ENCODE measurements at places on chromosomes 2 and 18. TPM values are rescaled to one million over a fixed set of nuclear protein-coding genes. Genes with fewer than 3 reads are reported as not detected.

The CACNB4 gene
- polyA plus RNA-seq = 3.9 TPM

The SCYGR2 gene
- polyA plus RNA-seq = not detected

The FBLN7 gene
- polyA plus RNA-seq = 9.2 TPM

The CDH2 gene
- polyA plus RNA-seq = 4.4 TPM

The PPP1R1C gene
- 0.34 TPM for polyA plus RNA-seq

The CRYGB gene
- not detected for polyA plus RNA-seq

The RSAD2 gene
- polyA plus RNA-seq = 2.5 TPM

DNA sequence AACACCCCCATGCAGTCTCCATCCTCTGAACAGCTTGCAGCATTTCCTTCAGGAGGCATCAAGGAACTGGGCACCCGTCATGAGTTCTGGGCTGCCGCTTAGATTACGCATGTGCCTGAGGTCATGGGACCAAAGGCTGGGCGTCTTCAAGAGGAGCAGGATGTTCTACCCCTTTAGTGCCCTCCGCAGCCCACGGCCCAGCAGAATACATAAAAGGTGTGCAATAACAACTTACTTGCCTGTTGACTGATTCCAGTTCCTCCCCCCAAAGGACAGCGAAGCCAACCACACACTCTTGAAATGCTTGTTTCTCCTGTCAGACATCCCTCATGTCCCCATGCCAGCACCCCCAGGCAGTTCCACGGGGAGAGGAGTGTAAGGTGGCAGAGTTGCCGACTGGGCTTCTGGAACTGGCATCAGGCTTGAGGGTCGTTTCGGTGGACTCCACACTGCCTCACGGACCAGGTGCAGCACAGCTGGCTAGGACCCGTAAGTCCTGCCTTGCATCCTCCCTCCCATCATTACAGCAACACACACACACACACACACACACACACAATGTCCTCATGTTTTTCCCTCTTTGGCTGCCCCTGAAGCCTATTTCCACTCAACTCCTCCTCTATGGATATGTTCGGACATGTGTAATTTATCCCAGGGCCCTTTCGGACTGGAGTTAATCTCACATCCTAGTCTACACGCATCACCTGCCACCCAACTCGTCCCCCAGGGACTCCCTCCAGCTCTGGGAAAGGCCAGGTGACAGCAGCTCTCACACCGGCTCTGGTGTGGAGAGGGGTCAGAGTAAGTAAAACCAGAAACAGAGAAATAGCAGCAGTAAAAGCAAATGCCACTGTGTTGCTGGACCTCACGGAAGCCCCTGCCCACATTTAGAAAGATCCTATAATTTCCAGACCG is 200.7 kb downstream of the BCL11A start:
- no peak for DNase-seq

- DNase-seq = no peak
These were observed 41.3 kb downstream of the HDLBP start for GRCh38 chr2:241274127-241274526.

GRCh38 chr2:133452583-133452982 is 115.7 kb downstream of the NCKAP5 start:
- DNase-seq = no peak

- no peak for DNase-seq
These were observed 16.6 kb downstream of the NPPC start for GRCh38 chr2:231909631-231910030.

GRCh38 chr2:207871506-207871905 is 101.8 kb upstream of the FZD5 start:
- no peak for DNase-seq

DNA sequence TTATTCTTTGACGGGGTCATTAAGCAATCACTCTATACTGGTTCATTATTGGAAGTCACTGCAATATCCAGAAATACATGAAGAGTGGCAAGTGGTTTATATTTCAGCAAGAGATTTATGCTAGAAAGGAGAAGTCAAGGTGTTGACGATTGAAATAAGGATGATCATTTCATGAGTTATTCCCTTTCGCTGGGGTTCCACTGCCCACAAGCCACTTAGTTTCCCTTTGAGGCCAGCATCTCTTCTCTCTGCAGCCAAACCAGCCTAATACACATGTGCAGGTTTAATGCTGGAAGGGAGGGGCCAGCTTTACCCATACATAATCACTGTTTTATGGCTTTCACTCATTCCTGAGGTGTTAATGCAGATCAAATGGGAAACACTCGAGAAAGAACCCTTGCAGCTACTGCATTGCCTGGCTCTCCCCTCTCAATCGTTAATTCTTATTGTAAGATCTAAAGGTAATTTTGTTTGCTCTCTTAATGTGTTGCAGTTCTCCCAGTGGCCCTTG is 108.4 kb downstream of the MEIS1 start:
- no peak for DNase-seq

DNA sequence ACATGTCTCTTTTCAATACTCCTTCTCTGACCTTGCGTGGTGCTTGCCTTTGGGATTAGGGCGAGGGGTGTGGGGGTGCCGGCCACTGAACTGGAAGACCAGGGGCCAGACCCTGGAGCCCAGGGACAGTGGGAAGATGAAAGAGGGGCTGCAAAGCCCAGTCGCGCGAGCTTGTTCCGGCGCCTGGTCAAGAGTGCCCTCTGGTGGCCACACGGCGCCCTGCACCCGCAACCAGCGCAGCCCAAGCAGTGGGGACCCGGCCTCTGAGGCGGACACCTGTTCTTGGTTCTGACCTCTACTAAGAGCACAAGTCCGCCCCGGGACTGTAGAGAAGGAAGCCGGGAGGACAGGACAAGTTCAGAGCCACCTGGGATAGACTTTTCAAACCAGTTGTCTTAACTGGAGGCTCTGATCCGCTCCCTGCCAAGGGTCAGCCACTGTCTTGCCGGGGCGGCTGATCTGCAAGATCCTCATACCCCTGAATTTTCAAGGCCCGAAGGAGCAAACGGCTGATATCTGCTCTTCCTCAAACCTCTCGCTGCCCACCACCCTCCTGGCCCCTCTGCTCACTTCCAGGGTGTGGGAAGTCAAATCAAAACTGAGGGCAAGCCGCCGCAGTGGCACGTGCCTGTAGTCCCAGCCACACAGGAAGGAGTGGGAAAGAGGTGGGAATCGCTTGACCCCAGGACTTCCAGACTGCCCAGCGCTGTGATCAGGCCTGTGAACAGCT is 14.9 kb upstream of the MSH6 start:
- no peak for DNase-seq

DNA sequence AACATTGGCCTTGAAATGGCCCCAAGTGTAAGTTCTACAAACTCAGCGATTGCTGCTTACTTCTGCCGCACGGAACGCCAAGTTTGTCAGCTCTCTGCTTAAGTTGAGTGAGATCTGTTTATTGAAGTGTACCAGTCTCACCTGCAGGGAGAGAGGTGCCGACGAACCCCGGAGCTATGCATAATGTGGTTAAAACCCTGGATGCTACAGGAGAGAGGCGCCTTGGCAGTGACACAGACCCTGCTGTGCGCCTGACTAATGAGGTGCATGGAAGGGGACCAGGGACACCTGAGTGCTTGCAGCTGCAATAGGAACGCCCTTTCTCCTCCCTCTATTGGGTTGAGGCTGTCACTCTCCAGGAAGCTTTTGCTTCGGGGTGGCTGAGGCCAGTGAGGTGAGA is 979 bp downstream of the SLC9A2 start:
- no peak for DNase-seq

DNA sequence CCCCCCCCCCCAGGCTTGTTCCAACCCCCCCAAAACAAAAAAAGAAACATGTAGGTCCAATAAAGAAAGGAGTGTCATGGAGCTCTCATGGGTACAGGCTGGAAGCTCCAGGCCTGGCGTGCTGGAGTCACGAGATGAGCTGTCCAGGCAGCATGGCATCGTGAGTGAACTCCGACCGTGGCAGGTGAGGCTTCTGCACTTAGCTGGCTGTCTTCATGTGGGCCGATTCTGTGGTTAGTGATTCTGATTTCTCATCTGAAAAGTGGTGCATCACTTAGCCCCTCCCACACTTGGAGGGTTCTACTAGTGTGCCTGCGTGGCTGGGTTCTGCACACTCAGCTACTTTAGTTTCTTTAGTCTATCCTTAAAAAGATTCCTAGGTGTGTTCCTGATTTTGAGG is 126.4 kb upstream of the MGAT5 start:
- no peak for DNase-seq

- DNase-seq = no peak
These were observed 69.0 kb downstream of the AOX1 start for GRCh38 chr2:200654823-200655222.

DNA sequence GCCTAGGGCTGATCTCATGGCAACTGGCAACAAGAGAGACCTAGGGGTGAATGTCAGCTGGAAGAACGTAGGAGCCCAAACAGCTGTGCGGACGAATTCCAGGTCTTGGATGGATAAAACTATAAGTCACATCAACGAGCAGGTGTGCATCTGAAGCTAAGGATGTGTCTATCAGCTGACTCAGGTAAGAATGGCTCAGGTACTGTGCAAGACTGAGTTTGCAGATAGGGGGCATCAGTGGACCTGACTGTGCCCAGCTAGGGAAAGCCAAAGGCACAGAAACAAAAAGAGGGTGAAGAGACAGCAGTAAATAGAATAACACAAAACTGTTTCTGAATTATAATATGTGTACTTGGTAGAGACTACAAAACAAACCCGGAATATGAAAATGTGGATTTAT is 357.3 kb downstream of the ZEB2 start:
- DNase-seq = no peak

- DNase-seq = no peak
These were observed 65.1 kb downstream of the TIMM21 start for GRCh38 chr18:74213429-74213828.

DNA sequence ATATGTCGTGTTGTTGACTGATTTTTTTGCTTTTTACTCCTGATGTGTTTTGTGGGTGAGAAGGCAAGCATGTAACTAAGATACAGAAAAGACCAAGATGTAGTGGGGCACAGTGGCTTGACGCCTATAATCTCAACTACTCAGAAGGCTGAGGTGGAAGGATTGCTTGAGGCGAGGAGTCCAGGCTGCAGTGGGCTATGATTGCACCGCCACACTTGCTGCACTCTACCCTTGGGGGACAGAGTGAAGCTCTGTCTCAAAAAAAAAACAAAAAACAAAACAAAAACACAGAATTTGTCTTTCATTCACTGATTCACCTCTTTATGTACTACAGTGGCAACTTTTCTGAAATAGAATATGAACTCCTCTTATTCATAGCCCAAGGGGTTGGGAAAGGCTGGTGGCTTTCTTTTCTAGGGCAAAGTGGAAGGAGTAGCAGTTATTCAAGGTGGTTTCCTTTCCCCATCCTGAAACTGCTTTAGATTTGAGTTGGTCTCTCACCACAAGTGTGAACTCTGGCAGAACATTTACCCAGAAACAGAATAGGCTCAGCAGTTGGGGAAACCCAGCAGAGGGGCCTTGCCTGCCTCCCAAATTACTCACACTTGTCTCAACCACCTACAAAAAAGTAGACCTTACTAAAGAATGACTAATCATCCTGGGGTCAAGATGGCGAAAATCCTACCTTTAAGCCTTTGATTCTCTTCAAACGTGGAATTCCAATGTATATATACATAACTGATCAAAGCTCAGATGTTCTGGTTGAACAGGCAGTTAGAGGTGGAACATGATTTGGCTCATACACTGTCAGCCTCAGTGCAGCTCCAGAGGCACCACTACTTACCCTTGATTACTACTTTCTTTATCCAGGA is 6.5 kb downstream of the TANK start:
- DNase-seq = no peak

DNA sequence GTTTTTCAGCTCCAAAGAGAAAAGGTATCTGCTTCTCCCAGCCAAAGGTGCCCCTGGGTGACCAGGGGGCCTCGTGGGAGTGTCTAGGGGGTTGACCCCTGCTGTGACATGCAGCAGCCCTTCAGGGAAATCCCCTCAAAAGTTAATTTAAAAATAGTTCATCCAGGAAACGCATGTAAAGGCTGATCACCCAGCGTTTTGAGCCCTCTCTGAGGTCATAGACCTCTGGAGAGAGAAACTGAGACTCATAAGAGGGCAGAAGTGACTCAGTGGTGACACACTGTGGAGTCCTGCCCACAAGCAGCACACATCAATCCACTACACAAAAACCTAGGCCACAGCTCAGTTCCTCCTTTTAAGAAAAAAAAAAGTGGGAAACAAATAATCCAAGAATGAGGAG is 11.9 kb downstream of the GAL3ST2 start:
- DNase-seq = no peak

DNA sequence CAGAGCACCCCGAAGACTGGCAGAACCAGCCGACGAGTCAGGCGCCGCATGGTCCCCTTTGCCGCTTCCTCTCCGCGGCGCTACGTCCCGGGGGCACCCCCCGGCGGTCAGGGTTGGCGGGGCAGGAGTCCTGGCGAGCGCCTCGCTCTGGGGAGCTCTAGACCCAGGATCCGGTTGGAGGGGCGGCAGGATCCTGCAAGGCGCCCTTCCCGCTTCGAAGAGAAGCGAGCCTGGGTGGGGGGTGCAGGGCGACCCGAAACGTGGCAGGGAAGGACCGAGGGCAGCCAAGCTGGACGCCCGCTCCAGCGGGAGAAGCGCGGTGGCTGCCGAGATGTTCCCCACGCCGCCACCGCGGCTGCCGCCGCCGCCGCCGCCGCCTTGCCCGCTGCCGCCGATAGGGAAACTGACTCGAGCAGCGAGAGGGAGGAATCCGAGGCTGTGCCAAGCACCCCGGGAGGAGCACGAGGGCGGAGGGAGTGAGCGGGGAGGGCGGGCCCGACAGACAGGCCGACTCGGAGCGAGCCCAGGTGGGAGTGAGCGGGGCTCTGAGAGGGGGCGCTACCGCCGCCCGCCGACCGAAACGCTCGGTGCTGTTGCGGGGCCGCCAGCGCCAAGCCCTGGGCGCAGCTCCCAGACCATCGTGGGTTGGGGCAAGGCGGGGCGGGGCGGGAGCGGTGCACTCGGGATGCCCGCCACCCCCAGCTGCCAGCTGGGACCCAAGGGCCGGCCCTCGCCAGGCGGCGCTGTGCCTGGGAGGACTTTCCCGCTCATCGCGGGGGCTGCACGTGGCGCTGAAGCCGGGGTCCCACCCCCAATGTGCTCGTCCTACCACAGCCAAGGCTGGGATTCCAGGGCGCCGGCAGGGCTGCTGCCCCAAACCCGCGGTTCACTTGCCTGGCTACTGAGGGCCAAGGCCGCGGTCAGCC is at the start of gene GALNT14:
TSS of gene GALNT14 (minus strand) at position 404 of the 926 bp plus-strand sequence. CDS start at position 50, 354 bp downstream.
- DNase-seq = no peak

GRCh38 chr2:232533944-232534710 is 5.4 kb upstream of the CHRNG start:
- DNase-seq = no peak

DNA sequence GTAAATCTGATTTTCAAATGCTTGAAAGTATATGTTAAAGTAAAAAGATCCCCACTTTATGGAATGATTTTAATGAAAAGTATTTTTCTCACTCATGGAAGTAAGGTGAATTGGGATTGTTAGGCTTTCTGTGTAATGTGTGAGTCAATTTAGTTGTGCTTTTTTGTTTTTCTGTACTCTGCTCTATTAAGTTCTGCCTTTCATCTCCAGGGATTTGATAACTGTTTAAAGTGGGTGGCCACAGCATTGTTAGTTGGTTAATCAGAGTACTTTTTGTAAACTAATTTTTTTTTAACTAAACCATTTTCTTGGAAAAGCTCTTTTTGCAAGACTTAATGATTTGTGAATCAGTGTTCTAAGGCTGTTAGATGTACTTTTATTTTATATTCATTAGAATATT is 76.8 kb downstream of the ABI2 start:
- no peak for DNase-seq

All from forelimb muscle (tissue), 1 donor.